ENCODE measurements at places on chromosomes 3 and 15.

- no peak for DNase-seq
These were observed 100.4 kb downstream of the PCCB start for GRCh38 chr3:136350557-136350956.

DNA sequence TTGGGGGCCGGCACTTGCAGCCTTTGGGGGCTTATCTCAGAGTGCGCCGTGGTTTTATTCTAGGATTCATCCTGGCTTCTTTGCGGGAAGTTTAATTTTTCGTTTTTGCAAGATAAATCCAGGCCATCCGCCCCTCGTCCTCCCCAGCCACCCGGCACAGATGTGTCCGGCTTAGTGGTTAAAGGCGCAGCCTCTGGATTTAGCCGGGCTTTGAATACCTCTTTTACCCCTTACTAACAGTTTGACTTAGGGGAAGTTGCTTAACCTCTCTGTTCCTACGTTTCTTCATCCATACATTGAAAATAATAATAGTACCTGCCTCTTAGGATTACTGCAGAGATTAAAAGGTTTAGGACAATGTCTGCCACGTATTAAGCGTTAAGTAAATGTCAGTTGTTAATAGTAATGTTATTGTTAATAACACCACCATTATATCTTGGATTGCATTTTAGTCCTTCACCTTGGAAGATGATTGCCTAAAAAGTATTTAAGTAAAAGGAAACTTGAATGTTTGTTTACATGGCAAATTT, 714 bp downstream of the ECT2 start:
- no peak for DNase-seq

DNA sequence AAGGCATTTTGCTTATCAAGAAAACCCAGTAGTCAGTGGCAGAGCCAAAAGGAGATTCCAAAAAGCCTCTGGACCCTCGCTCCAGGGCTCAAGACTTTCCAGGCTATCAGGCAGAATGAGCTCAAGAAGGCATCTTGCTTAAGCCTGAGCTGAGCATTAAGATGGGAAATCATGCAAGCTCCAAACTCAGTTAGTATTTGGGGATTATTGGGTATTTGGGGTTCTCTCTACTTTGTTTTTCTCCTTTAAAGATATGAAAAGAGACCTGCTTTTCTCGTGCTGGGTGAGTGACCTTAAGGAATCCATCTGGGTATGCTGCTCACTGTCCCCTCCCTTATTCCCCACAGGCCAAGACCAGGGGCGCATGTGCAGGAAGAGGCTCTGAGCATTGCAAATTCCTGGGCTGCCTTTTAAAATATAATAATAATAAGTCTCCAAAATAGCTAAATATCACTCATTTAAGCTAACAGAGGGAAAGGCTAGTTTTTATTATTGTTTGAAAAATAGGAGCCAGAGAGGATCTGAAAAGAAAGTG, 75.4 kb upstream of the HACD2 start:
- DNase-seq, result no peak

- DNase-seq, result no peak
These were observed 41.9 kb downstream of the GPD1L start for GRCh38 chr3:32148351-32148750.

Measured in SIG-M5 (cell line).